Midbrain (tissue), 1 donor: ENCODE measurements at places on chromosomes 16 and 17.

DNA sequence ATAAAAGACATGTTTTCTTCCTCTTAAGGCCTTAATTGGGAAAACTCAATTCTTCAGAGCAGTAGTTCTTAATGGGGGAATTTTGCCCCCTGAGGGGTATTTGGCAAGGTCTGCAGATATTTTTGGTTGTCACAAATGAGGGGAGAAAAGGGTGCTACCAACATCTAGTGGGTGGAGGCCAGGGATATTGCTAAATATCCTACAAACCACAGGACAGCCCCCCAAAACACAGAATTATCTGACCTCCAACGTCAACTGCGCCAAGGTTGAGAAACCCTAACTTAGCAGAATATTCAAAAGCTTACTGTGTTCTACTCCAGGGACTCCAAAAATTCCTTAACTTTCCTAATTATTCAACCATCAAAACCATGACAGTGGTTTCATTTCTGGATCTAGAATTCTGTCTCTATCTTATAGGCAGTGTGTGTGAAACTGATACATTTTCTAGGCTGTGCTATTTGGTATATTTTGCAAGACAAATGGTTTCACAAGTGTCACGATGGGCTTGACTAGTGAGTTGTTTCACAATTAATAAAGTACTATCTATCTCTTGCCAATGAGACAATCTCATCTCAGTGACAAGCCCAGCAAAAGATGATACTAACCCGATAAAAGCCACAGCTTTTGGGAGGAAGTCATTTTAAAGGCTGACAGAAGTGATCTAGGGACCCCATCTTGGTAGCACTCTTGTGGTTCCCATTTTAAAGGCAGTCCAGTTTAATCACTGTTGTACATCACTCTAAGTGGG lies 14.7 kb downstream of the TXNDC11 start:
- DNase-seq = no peak

DNA sequence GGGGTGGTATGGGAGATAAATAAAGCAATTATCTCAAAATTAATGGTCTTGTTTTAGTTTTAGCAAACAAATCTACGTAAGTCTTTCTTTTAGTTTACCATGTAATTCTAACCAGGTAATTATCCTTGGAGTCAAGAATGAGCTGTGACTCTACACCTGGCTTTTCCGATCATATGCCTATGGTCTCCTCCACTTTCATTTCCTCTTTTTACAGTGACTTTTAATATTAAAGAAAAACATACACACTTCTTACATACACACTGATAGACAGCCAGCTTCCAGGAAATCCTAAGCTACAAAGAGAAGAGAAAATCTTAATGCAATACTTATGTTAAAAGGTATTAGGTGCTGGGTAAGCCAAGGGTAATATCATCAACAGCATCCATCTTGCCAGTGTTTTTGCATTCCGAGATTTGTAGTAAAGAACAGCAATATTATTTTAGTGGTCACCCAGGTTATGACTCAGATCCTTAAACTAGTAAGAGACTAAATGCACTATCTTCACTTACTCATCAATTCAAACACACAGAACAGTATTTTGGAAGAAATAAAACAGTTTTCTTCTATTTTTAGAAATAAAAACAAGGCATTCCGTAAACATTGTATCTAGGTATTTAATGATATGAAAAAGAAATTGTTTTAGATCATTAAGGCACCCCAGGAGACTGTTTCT lies 4.4 kb upstream of the IRX5 start:
- DNase-seq = no peak

- no peak for DNase-seq
Measured at GRCh38 chr17:51846566-51846965, 311.9 kb downstream of the CA10 start.

GRCh38 chr17:15444805-15445204 lies 22.6 kb downstream of the CDRT4 start:
- no peak for DNase-seq

- no peak for DNase-seq
Measured at GRCh38 chr16:18003033-18003432, 333.5 kb downstream of the NPIPA8 start.

GRCh38 chr17:39597372-39598046 lies 10.2 kb downstream of the NEUROD2 start:
- DNase-seq = no peak

DNA sequence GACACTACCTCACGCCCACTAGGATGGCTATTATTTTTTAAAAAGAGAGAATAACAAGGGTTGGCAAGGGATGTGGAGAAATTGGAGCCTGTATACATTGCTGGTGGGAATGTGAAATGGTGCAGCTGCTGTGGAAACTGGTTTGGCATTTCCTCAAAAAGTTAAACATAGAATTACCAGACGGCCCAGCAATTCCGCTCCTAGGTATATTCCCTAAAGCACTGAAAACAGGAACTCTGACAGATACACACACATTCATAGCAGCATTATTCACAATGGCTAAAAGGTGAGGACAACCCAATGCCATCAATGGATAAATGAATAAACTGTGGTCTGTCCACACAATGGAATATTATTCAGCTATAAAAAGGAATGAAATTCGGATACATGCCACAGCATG lies 60.3 kb upstream of the CBX4 start:
- no peak for DNase-seq

DNA sequence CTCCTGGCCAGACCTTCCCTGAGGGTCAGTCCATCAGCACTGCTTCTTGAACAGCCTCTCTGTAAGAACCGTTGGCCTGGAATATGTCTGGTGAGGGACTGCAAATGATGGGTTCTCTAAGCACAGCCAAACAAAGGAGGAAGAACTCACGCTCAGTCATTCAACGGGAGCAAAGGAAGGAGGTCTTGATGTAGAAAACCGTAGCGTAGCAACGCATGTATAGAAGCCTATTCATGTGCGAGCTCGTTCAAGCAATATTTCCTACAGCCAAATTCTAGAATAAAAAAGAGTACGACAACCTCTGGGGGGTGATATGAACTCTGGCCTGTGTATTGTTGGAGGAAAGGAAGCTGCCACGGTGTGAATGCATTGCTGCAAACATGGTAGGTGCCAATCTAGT lies 64.2 kb downstream of the RGS9 start:
- DNase-seq = no peak

DNA sequence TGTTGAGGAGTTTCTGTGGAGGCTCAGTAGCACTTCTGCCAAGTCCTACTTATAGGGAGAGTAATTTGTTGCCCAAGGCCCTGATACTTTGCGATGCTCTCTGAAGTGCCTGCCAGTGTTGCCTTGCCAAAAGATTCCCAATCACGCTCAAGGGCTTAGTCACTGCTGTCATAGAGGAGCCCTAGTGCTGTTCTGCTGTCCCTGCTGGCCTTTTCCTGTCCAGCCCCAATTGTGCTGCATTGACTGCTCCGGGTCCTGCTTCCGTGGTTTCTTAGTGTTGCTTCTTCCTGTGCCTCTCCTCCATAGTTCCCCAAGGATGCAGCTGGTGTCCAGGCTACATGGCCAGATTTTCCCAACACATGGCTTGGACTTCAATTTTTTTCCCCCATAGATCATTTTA lies 13.9 kb downstream of the NUP93 start:
- DNase-seq = no peak

GRCh38 chr17:70905796-70906195 lies 736.5 kb downstream of the KCNJ2 start:
- DNase-seq = no peak

DNA sequence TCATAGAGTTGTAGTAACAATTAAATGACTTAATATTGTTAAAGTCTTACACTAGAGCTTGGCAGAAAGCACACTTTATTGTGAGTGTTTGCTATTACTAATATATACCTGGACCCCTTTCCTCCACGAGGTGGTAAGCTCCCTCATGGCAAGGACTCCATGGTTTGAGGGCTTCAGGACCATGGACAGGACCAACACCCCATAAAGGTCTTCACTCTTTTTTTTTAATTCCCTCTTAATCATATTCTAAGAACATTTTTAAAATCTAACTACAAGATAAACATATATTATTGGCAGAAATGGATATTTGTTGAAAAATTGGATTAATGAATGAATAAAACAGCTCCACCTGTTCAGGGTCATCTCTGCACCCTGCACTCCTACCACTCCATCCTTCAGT lies 154.5 kb downstream of the CBLN1 start:
- no peak for DNase-seq

DNA sequence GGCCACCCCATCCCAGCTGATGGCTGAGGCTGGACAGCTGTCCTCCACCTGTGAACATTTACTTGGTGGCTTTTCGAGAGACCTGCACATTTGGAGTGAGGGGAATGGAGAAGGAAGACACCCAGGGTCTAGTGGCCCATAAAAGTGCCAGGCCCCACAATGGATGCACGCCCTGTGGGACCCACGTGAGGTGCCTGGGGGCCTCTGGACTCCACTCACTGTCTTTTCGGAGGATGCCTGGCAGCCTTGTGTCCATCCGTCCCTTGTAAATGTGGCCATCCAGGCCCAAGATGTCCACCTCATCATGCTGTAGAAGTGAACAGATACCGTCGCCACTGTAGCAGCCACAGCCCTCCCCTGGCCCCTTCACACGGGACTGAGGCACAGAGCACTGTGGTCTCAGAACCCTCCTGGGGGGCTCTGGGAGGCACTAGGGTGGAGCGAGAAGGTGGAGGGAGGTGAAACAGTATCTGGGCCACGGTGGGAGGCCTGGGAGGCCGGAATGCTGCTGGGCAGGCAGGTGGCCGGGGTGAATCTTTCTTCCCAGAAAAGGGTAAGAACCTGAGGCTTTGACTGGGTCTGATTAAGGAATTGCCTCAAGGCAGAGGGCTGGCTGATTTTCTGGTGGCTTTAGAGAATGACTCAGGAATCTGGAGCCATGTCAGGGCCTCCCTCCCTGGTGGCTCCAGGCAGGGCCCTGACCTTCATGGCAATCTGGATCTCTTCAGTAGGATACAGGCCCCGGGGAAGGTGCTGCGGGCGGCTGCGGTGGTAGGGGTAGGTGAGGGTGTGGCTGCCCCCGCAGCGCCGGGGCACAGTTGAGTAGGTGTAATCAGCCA lies 11.5 kb downstream of the UBALD2 start:
- no peak for DNase-seq

- DNase-seq = no peak
Measured at GRCh38 chr17:56756536-56756935, 77.2 kb downstream of the C17orf67 start.

DNA sequence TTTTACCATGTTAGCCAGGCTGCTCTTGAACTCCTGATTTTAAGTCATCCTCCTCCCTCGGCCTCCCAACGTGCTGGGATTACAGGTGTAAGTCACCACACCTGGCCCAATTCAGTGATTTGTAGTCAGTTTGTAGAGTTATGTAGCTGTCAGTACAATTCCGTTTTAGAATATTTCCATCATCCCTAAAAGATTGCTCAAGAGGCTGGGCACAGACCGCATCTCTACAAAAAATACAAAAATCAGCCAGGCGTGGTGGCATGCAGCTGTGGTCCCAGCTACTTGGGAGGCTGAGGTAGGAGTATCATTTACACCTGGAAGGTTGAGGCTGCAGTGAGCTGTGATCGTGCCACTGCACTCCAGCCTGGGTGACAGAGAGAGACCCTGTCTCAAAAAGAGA lies 20.6 kb downstream of the RGS11 start:
- no peak for DNase-seq

- no peak for DNase-seq
Measured at GRCh38 chr17:28279411-28279810, 39.6 kb upstream of the TMEM97 start.

DNA sequence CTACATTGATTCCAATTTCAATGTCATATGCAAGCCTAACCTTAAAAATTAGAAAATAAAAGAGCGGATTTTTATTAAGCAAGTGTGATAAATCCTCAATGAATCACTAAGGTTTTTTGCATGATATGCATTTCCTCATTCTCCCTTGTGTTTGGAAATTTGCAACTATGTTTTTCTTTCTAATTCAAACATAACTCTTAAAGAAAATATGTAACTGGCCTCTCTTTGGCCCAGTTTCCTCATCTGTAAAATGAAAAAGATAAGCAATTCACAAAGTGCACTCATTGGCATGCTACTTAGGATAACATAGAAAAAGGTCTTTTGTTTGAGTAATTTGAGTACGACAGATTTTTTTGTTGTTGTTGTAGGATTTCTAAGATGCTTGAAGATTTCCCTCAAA lies 295.5 kb downstream of the CDH11 start:
- no peak for DNase-seq

DNA sequence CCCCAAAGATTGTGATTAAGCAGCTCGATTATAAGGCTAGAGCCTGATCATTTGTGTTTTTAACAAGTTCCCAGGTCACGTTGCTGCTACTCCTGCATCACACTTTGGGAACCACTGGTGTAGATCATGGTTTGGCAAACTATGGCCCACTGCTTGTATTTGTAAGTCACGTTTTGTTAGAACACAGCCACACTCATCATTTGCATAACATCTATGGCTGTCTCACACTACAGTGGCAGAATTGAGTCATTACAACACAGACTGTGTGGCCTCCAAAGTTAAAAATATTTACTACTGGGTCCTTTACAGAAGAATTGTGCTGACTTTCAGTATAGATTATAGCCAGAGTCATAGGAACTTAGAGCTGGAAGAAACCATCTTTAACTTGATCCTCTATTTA lies 515.3 kb upstream of the PSMD7 start:
- DNase-seq = no peak

DNA sequence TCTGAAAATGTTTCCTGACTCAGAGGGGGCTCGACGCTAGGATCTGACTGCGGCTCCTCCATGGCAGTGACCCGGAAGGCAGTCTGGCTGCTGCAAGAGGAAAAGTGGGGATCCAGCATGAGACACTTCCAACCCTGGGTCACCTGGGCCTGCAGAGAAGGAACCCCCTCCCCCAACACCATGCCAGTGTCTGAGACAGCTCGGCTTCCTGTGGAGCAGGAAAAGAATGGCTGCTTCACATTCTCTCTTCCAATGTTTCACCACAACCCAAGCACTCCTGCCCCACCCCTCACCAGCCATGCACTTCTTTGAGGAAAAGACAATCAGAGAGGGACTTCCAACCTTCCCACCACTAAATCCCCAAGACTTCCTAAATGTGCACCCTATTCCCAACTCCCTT lies 10.8 kb downstream of the TP53 start:
- no peak for DNase-seq

- no peak for DNase-seq
Measured at GRCh38 chr17:6711681-6712057, 1.5 kb downstream of the SLC13A5 start.

DNA sequence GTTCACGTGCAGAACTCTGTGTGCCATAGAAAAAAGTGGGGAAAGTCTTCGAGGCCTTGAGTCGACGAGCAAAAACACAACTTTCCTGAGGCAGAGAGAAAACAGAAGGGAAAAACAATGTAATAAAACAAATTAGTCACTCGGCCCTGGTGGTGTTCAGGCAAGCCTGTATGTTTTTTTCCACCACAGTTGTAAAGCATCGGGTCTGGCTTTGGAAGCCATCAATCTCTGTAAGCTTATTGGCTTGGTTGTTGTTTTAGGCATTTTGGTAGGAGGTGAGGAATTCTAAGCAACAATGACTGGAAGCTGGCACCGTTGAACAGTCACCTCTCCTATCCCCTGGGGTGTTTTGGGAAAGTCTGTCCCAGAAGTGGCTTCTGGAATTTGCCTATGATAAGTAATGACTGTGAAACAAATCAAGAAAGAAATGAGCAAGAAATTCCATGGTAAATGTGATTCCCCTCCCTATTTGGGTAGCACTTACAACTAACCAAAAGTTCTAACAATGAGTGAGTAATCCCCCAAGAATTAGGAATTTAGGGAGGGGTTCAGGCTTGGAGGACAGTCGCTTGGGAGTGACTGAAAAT lies 2.8 kb downstream of the CDH13 start:
- no peak for DNase-seq
